ENCODE measurements at places on chromosomes 7 and 10. TPM values are rescaled to one million over a fixed set of nuclear protein-coding genes. Genes with fewer than 3 reads are reported as not detected.
A peak's percentile ranks its signal among the peaks of the same experiment; 100 is the strongest.

DNA sequence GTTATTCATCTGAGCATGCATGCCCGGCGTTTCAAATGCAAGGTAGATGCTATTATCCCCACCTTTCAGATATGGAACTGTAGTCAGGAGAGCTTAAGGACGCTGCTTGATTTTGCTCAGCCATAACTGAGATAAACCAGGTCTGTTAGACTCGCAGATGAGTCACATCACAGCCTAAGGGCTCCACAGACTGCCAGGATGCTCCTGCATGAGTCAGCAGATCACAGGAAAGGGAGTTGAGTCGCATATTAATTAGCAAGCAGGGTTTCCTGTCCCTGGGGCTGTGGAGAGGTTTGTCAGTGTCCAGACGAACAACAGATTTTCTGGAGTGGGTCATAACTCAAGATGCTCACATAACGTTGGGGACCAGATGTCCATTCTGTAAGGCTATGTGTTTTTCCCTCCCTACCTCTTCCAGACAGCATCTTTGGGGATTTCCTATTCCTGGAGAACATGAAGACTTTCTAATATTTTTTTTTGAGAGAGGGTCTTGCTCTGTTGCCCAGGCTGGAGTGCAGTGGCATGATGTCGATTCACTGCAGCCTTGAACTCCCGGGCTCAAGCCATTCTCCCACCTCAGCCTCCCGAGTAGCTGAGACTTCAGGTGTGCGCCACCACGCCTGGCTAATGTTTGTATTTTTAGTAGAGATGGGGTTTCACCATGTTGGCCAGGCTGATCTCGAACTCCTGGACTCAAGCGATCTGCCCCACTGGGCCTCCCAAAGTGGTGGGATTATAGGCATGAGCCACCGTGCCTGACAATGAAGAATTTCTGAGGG, 36.7 kb downstream of the PFKFB3 start:
- DNase-seq = peak; percentile 64

DNA sequence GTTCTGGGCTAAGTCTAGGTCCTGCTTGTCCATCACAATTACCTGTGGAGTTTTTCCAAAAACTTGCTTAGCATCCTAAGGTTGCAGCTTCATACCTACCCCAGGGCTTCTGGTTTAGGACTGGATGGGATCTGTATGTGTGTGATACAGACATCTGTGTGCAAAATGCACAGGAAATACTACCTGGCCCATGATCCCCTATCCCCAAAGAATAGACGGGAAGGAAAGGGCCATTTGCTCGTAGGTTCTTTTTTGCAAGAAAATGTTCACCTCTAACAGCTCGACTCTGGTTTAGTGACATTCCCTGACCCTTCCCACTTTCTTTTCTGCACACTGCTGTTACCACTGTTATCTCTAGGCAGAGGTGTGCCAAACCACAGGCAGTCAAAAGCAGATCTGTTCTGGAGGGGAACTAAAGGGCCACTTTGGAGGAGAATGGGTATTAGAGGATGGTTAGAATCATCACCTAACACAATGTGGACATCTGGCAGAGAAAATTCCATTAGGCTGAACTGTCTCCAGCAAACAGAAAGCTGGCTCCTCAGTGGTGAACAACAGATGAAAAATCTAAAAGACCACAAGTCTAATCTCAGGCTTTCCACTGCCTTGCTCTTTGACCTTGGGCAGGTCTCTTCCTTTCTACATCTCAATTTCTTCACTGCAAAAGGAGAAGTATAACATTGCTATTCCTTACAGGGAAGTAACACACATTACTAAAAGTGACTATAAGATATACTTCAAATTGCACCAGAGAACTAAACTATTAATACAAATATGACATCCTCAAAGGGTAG, 107.4 kb downstream of the UBE2H start:
- DNase-seq = no peak

GRCh38 chr10:118256825-118257570, 85.1 kb downstream of the FAM204A start:
- no peak for DNase-seq

DNA sequence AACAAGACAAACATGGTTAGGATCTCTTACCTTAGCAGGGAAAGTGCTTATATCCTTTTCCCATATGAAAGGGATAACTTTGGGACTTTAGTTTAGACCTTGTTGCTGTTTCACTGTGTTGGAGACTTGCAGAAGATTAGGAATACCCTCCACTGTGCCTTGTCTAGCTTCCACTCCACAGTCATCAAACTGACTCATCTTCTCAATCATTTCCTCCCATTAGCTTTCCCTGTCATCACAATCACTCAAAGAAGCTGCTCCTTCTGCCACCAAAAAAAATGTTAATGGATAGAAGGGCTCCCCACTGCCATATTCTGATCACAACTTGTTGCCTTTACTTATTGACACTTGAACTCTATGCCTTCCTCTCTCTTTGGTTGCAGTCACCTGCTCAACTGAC, 16.8 kb downstream of the GNG11 start:
- DNase-seq = no peak

- peak; percentile 60 for DNase-seq
Measured at GRCh38 chr7:117875566-117875965, 2.3 kb upstream of the CTTNBP2 start.

The SPDYE5 gene
- not detected for polyA plus RNA-seq

The DKK1 gene
- polyA plus RNA-seq = not detected

All from kidney (tissue), 22 donors.